ENCODE measurements at places on chromosomes 2 and 18. TPM values are rescaled to one million over a fixed set of nuclear protein-coding genes. Genes with fewer than 3 reads are reported as not detected.

GPR55 gene
- total RNA-seq: 12.1 TPM

ITGB6 gene
- total RNA-seq: not detected

SETBP1 gene
- 1.2 TPM for total RNA-seq

MAPK4 gene
- total RNA-seq: not detected

CFC1 gene
- total RNA-seq: not detected

C18orf54 gene
- total RNA-seq: 11.7 TPM

AKAIN1 gene
- not detected for total RNA-seq

UGT1A5 gene
- not detected for total RNA-seq

All from activated naive CD4-positive, alpha-beta T cell treated with anti-CD3 and anti-CD28 coated beads, Interleukin-2, amount 50 U/mL, for 72 hours (primary cell).